ENCODE measurements at places on chromosomes 4 and X. TPM values are rescaled to one million over a fixed set of nuclear protein-coding genes. Genes with fewer than 3 reads are reported as not detected.

Gene TRIM61
- 2.3 TPM for total RNA-seq

Gene CENPC
- 9.0 TPM for total RNA-seq

DNA sequence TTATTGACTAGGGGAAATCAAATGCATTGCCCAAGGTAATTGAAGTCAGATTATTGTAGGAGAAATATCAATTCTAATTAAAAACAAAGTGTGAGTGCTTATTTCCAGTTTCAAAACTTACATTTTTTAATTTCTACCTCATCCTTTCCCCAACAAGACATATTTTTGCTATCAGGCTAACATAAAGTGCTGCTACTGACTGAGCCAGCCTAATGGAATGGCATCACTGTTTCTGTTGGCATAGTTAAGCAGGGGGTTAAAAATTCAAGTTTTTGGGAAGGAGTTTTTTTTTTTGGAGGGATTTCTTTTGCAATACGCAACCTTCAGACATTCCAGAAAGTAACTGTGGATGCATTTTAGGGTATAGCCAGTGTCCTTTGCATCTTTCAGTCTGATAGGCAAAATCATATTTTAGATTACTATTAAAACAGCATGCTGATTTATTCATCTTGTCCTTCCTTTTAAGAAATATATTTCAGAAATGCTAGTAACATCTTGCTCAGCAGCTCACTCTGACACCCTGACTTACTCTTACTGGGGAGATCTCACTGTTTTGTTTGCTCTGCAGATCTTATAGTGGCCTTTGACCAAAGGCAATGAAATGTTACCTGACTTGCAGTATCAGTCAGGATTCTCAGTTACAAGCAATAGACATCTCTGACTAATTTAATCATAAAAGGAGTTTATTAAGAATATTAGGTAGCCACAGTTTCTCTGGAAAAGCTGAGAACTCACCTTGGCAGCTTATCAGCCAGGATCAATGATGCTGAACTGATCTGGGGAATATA is 24.4 kb downstream of the GAB1 start:
- DNase-seq = no peak

Gene CTAG1A
- not detected for total RNA-seq

Gene MAGEC2
- not detected for total RNA-seq

- no peak for DNase-seq
Observed at GRCh38 chr4:88008743-88009171, 1.3 kb downstream of the PKD2 start.

Data from left ventricle myocardium inferior (tissue), 1 donor.